Stimulated activated memory B cell treated with anti-CD40 and anti-IgM and Interleukin-4, amounts not matched to agents 10 μg/mL and 1 μg/mL and 100 μg/mL, for 72 hours (primary cell): ENCODE measurements at places on chromosomes 6 and 20.

DNA sequence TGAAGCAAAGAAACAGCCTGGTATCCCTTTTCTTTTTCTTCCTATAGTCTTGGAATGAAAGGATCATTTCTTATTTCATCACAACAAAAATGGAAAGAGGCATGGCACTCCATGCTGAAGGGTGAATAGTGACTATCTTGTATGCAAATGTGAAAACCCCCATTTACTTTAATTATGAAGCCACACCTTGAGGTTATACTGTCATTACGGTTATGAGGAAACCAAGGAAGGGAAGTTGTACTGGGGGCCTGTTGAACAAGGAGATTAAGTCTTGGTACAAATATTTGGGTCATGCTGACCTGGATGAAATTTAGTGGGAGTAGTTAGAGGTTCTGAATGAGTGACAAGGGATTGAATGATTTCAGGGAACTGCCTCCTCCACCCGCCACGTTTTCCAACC lies 8.7 kb upstream of the STXBP5 start:
- H3K36me3 ChIP-seq: no peaks in the 10 kb centered on the region
- peaks cover 17% of the 10 kb centered on the region for H3K4me1 ChIP-seq
- H3K27ac ChIP-seq: peak overlapping the region; percentile 44
- H3K4me3 ChIP-seq: no peak overlapping the region
- no peaks in the 10 kb centered on the region for H3K27me3 ChIP-seq

DNA sequence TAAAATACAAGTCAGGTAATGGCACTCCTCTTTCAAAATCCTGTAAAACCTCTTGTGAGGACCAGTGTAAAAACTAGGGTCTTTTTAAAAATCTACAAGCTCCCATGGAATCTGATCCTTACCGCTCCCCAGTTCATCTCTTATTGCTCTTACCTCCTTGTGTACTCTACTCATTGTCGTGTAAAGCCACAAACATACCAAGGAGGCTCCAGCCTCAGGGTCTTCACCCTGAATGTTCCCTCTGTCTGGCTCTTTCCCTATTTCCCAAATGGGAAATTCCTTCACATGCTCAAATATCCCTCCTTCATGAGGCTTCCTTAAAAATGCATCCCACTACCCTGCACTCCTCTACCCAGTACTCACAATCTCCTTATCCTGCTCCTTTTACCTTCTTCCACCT lies 67.1 kb downstream of the TASP1 start:
- H3K4me1 ChIP-seq: no peaks in the 10 kb centered on the region
- H3K27ac ChIP-seq: no peak overlapping the region
- H3K36me3 ChIP-seq: peaks cover 50% of the 10 kb centered on the region
- no peaks in the 10 kb centered on the region for H3K27me3 ChIP-seq

DNA sequence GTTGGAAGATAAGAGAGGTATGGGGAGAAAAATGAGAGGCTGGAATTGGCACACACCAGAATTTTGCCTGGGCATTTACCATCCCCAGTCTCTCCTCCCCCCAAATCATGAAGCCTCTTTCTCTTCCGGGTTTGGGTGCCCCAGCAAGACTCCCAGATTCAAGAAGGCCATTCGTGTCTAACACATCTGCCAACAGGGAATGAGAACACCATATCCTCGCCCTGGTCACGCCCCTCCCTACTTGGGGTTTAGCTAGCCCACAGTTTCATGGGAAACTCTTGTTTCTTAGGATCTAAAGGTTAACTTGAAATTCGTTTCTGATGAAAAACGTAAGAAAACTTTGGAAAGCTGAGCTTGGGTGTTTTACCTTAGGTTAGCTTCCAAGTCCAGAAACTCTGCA lies 105.5 kb upstream of the TMEM170B start:
- peaks cover 41% of the 10 kb centered on the region for H3K4me1 ChIP-seq
- no peaks in the 10 kb centered on the region for H3K36me3 ChIP-seq
- ATAC-seq: no peak
- no peak overlapping the region for H3K4me3 ChIP-seq

GRCh38 chr6:108940741-108941140 lies 92.5 kb downstream of the ARMC2 start:
- ATAC-seq: no peak
- no peak overlapping the region for H3K4me3 ChIP-seq
- H3K36me3 ChIP-seq: no peaks in the 10 kb centered on the region
- no peak overlapping the region for H3K27ac ChIP-seq
- peaks cover 20% of the 10 kb centered on the region for H3K4me1 ChIP-seq
- H3K27me3 ChIP-seq: no peaks in the 10 kb centered on the region

- no peak for ATAC-seq
- no peak overlapping the region for H3K27ac ChIP-seq
- H3K4me3 ChIP-seq: no peak overlapping the region
- H3K36me3 ChIP-seq: no peaks in the 10 kb centered on the region
These were observed 33.2 kb upstream of the HDGFL1 start for GRCh38 chr6:22536122-22536521.

- peak; percentile 81 for ATAC-seq
- no peak overlapping the region for H3K27ac ChIP-seq
- H3K36me3 ChIP-seq: peaks cover 10% of the 10 kb centered on the region
- peaks cover 25% of the 10 kb centered on the region for H3K4me1 ChIP-seq
- no peak overlapping the region for H3K4me3 ChIP-seq
- no peaks in the 10 kb centered on the region for H3K27me3 ChIP-seq
These were observed 64.3 kb downstream of the EDN1 start for GRCh38 chr6:12354499-12354898.

DNA sequence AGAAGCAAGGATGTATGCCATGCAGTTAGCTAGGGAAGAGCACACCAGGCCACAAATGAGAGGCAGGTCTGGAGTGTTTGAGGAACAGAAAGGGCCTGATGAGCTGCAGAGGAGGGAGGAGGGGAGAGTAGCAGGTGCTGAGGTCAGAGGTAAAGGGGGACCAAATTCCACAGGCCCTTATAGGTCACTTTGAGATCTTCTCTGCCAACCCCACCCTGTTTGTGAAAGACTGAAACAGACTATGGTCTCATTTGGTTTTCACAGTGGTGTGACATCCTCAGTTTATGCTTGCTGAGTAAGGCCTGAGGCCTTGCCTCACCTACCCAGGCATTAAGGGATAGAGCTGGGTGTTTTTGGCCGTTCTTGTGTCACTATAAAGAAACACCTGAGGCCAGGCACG lies 187.7 kb upstream of the MYLIP start:
- H3K27me3 ChIP-seq: no peaks in the 10 kb centered on the region
- peak overlapping the region; percentile 37 for H3K27ac ChIP-seq
- H3K4me3 ChIP-seq: no peak overlapping the region
- H3K36me3 ChIP-seq: no peaks in the 10 kb centered on the region
- ATAC-seq: peak; percentile 67

DNA sequence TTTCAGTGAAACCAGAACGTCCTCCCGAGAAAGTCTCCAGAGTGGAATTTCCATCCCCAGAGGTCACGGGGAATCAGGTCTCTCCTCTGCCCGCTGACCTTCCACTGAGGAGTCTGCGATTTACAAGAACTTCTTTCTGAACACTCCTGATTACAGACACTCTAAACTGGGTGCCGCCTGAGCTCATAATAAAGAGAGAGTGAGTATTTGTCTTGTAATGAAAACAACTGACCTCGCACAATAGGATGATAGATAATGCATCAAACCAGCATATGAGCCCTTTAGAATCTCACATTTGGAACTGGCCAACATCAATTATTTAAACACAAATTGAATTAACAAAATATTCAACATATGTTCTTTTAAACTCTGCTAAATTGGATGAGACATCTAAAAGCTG lies 47.5 kb downstream of the DLL1 start:
- no peak for ATAC-seq
- H3K27ac ChIP-seq: no peak overlapping the region
- H3K4me1 ChIP-seq: no peaks in the 10 kb centered on the region
- no peak overlapping the region for H3K4me3 ChIP-seq

- no peak overlapping the region for H3K4me3 ChIP-seq
- H3K4me1 ChIP-seq: peaks cover 8% of the 10 kb centered on the region
- H3K36me3 ChIP-seq: no peaks in the 10 kb centered on the region
These were observed 37.6 kb downstream of the GSTA2 start for GRCh38 chr6:52725535-52726192.

GRCh38 chr6:27161603-27161945 lies 85.9 kb upstream of the PRSS16 start:
- no peak for ATAC-seq
- no peaks in the 10 kb centered on the region for H3K27me3 ChIP-seq
- peaks cover 25% of the 10 kb centered on the region for H3K4me1 ChIP-seq
- no peak overlapping the region for H3K4me3 ChIP-seq

DNA sequence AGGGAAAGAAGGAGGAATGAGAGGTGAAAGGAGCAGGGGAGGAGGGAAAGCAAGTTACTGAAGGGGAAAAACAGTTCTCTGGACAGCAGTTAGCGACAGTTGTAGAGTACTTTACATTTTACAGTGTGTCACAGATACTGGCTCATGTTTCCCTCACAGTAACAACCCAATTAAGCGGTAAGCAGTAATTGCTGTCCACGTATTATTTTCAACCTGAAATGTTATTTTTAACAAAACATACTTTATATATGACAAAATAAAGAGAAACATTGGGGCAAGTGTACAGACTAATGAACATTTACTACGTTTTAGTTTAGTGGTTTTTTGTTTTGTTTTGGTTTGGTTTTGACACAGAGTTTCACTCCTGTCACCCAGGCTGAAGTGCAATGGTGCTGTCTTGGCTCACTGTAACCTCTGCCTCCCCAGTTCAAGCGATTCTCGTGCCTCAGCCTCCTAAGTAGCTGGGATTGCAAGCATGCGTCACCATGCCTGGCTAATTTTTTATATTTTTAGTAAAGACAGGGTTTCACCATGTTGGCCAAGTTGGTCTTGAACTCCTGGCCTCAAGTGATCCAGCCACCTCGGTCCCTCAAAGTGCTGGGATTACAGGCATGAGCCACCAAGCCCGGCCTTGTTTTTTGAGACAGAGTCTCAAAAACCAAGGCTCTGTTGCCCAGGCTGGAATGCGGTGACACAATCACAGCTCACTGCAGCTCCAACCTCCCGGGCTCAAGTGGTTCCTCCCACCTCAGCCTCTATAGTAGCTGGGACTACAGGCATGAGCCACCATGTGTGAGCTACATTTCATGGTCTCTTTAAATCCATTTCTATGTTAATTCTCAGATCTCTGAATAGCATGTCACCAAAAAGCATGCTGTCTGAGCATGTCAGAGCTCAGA lies 22.6 kb upstream of the BTN3A2 start:
- H3K4me1 ChIP-seq: peaks cover 13% of the 10 kb centered on the region
- peak overlapping the region; percentile 62 for H3K4me3 ChIP-seq
- H3K27ac ChIP-seq: peak overlapping the region; percentile 46
- no peak for ATAC-seq
- peaks cover 38% of the 10 kb centered on the region for H3K27me3 ChIP-seq

GRCh38 chr6:20202324-20202658 lies 10.0 kb downstream of the MBOAT1 start:
- no peak for ATAC-seq
- H3K27me3 ChIP-seq: peaks cover 7% of the 10 kb centered on the region
- no peak overlapping the region for H3K27ac ChIP-seq
- no peak overlapping the region for H3K4me3 ChIP-seq
- H3K4me1 ChIP-seq: peaks cover 15% of the 10 kb centered on the region

DNA sequence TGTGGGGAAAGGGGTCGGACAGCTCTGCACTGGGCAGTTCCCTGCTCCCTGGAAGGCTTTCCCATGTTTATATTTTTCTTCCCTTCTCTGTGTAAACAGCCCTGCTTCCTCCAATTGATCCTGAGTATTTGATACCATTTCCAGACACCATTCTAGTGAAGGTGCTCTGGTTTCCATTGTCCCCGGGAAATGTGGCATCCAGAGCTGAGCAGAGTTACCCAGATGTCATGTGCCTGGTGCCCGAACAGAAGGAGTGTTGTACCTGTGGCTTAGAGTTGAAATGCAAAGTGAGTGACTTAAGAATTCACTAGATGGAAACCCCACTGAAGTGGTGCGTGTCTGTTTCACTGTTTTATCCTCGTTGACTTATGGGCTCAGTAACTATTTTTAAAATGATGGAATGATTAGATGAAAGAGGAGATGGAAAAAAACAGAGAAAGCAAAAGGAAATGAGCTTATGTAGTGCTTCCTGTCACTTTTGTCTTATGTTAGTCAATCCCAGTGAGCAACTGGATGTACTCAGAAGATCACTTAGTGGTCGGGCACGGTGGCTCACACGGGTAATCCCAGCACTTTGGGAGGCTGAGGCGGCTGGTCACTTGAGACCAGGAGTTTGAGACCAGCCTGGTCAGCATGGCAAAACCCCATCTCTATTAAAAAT lies 83.8 kb downstream of the SASH1 start:
- no peak for ATAC-seq
- H3K27ac ChIP-seq: no peak overlapping the region
- H3K4me1 ChIP-seq: peaks cover 6% of the 10 kb centered on the region
- H3K36me3 ChIP-seq: no peaks in the 10 kb centered on the region
- no peak overlapping the region for H3K4me3 ChIP-seq

GRCh38 chr20:32213870-32214269 lies 6.2 kb downstream of the POFUT1 start:
- H3K4me3 ChIP-seq: no peak overlapping the region
- H3K27ac ChIP-seq: no peak overlapping the region
- ATAC-seq: no peak
- H3K36me3 ChIP-seq: peaks cover 61% of the 10 kb centered on the region

- no peaks in the 10 kb centered on the region for H3K27me3 ChIP-seq
- H3K4me1 ChIP-seq: peaks cover 13% of the 10 kb centered on the region
- no peak overlapping the region for H3K4me3 ChIP-seq
- H3K27ac ChIP-seq: no peak overlapping the region
- no peaks in the 10 kb centered on the region for H3K36me3 ChIP-seq
These were observed 276.7 kb downstream of the PLCB1 start for GRCh38 chr20:8408587-8409307.

DNA sequence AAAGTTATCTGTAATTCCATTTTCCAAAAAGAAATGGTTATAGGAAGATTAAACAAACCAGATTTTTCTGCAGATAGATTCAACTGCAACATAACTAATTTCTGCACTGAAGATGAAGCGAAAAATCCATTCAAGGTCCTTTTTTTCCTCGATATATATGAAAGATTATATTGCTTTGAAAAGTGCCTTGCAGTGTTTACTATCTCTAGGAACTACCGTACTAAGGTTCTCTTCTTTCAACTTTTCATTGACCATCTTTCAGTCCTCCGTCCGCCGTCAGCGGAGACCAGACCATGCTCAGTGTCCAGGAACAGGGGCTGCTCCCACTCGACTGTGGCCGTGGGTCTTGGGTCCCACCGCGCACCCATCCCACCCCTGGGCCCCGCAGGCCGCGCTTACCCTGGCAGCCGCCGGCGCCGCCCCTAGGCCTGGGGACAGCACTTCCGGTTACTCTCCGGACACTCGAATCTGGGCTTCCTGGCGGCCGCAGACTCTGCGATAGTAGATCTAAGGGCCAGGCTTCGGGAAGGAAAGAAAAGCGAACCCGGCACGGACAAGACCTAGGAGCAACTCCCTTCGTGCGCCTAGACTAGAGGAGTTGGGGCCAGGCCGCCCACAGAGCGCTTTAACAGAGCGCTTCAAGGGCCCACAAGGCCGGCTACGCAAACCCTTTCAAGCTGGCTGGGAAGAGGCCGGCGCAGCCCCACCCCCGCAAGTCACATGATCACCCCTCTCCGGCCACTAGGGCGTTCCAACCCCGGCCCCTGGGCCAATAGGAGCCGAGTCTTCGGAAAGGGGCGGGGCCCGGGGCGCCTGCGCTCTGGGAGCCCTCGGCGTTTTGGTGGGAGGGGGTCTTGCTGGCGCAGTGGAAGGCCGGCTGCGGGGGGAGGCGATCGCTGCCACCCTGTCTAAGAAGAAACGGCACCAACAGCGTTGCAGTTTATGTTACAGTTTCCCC lies at the start of gene ZNF322:
Gene ZNF322, minus strand, starts transcription at position 705 of the 958 bp plus-strand sequence. CDS start 21,193 bp downstream, outside the sequence.
- H3K27ac ChIP-seq: peak within 1 kb of the TSS; percentile 85
- peak; percentile 100 for ATAC-seq
- peaks cover 27% of the 10 kb centered on the region for H3K27me3 ChIP-seq
- H3K4me3 ChIP-seq: peak within 1 kb of the TSS; percentile 83
- peaks cover 37% of the 10 kb centered on the region for H3K4me1 ChIP-seq
- H3K36me3 ChIP-seq: peaks cover 23% of the 10 kb centered on the region
